Activated naive CD4-positive, alpha-beta T cell treated with anti-CD3 and anti-CD28 coated beads for 36 hours (primary cell): ENCODE measurements at places on chromosomes 13 and 19. TPM values are rescaled to one million over a fixed set of nuclear protein-coding genes. Genes with fewer than 3 reads are reported as not detected.

DNA sequence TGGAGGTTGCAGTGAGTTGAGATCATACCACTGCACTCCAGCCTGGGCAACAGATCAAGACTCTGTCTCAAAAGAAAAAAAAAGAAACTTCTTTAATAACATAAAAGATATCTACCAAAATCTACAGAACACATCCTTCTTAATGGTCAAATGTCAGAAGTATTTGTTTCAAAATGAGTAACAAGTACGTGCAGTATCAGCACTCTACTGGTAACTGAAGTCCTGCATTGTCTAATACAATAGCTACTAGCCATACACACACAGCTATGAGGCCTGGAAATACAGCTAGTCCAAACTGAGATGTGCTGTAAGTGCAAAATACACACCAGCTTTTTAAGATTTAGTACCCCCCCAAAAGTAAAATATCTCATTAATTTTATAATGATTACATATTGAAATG is 88.1 kb downstream of the TSC22D1 start:
- DNase-seq = no peak

- DNase-seq = no peak
Measured at GRCh38 chr13:100887729-100888151, 213.1 kb upstream of the TMTC4 start.

PSG7 gene
- not detected for total RNA-seq

GRCh38 chr13:50116430-50116973 is 101.3 kb downstream of the KCNRG start:
- DNase-seq = no peak

KASH5 gene
- total RNA-seq = 3.2 TPM
